ENCODE measurements at places on chromosomes 7 and 10.
A peak's percentile ranks its signal among the peaks of the same experiment; 100 is the strongest.

GRCh38 chr7:25255611-25256332, 27.5 kb upstream of the NPVF start:
- no peak for DNase-seq

DNA sequence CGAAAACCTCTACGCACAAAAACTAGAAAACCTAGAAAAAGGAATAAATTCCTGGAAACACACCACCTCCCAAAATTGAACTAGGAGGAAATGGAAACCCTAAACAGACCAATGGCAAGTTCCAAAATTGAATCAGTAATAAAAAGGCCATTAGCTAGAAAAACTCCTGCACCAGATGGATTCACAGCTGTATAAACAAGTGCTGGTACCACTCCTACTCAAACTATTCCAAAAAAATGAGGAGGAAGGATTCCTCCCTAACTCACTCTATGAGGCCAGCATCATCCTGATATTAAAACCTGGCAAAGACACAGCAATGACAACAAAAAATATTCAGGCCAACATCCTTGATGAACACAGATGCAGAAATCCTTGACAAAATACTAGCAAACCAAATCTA, 228.2 kb downstream of the CHRM2 start:
- DNase-seq, result no peak

- no peak for DNase-seq
These were observed 131.2 kb downstream of the RALA start for GRCh38 chr7:39754326-39755120.

- no peak for DNase-seq
These were observed 2.3 kb downstream of the SLC29A3 start for GRCh38 chr10:71321386-71321785.

DNA sequence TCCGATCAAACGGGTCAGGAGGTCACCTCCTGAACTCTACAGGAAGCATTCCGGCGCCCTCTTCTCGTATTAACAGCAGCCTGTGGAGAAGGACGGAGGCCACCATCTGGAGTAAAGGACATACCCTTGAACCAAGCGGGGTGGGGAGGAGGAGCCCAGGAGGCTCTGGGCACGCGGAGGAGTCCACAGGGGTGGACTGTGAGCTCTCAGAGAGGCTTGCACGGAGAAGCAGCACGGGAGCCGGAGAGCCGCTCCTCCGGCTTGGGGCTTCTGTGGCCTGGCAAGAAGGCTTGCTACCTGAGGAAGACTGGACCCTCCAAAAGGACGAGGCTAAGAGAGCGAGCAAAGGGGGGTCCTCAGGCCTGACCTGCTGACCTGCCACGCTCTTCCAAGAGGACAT, 77.9 kb downstream of the MAD1L1 start:
- DNase-seq, result no peak

DNA sequence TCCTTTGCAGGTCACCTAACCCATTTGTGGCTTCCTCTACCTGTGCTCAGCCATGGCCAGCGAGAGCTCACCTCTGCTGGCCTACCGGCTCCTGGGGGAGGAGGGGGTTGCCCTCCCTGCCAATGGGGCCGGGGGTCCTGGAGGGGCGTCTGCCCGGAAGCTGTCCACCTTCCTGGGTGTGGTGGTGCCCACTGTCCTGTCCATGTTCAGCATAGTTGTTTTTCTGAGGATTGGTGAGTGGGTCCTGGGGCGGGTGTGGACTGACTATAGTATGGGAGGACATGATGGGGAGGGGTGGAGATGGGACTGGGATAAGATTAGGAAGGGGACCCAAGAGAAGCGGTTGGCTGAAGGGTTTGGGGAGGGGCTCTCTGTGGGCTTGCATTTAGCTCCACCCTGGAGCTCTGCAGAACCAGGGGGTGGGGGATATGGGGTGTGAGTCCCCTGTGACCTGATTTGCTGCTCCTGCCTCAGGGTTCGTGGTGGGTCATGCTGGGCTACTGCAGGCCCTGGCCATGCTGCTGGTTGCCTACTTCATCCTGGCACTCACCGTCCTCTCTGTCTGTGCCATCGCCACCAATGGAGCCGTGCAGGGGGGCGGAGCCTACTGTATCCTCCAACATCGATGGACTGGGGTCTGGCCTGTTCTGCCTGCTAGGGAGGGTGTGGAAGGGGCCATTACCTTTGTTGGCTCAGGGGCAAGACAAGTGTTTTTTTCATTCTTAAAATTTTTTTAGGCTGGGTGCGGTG, 1.8 kb downstream of the SLC12A9 start:
- no peak for DNase-seq

DNA sequence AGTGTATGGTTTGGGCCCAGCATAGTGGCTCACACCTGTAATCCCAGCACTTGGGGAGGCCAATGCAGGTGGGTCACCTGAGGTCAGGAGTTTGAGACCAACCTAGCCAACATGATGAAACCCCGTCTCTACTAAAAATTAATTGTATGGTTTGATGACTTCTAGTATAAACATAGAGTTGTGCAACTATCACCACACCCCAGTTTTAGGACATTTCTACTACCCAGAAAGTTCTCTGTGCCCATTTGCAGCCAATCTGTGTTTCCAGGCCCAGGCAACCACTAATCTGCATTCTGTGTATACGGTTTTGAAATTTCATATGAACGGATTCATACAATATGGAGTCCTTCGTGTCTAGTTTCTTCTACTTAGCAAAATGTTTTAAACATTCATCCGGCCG, 20.0 kb downstream of the CLIP2 start:
- DNase-seq, result no peak

DNA sequence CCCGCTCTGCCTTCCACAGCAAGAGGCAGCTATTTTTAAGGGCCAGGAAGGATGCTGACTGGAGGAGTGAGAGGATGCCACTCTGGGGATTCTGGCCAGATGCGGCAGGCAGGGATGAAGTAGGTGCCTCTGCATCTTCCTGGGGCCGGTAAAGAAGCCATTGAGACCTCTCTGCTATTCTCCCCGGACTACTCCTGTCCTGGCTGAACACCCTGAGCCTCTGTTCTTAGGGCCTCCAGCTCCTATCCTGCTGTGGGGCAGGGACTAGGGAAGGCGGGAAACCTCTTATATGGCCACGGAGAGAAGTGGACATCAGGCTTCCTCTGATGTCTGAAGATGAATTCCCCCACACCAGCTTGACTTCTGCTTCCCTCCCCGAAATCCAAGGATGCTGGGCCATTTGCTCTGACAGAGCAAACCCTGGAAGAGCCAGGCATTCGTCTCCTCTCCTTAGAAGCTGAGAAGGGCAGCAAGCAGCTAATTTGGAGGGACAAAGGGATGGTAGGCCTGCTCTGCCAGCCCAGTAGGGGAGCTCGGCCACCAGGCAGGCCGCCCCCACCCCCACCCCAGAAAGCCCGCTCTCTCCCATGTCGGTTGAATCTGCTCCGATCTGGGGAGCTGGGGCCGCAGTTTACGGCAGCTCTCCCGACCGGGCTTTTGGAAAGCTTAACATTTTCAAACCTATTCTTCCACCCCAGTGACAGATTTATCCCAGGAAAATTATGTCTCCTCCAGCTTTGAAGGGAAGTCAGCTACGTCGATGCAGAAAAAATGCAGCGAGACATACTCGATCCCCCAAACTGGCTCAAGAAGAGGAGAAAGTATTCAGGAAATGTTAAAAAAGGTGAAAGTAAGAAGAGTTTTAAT, 2.8 kb downstream of the FGF8 start:
- DNase-seq, result no peak

- no peak for DNase-seq
These were observed 115.8 kb upstream of the CTBP2 start for GRCh38 chr10:125276133-125276532.

GRCh38 chr7:30278849-30279652, 5.3 kb upstream of the ZNRF2 start:
- peak; percentile 24 for DNase-seq

DNA sequence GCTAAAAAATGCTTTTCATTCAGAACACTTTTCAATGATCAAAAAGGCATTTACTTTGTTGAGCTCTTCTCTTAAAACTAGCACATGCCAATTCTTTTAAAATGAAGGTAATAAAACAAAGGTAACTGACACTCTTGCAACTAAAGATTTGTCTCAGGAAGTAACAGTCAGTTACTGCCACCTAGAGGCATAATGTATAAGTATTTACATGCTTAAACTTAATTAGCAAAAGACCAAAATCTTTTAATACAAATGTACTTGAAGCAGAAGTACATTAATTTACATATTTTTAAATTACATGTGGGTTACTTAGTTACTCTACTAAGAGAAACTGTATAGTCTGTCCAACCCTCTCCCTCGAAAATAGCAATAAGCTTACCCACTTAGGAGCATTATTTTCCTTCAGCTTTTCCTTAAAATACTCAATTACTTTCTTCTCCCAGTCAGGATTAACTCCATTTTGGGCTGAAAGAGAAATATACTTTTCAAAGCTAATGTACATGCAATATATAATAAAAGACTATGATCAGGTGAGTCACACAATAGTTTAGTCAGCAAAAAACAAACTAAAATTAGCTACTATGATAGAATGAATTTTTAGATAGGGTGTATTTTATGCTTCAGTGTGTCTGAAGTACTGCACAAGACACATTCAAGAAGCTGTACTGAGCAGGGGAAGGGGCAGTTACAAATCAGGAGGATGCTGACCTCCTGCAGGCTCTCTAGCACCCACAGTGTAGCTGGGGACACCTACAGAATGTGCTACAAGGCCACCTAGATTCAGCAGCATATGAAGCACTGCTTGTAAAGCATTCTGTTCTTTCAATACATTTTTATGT, 13.0 kb downstream of the MCMBP start:
- peak; percentile 75 for DNase-seq

DNA sequence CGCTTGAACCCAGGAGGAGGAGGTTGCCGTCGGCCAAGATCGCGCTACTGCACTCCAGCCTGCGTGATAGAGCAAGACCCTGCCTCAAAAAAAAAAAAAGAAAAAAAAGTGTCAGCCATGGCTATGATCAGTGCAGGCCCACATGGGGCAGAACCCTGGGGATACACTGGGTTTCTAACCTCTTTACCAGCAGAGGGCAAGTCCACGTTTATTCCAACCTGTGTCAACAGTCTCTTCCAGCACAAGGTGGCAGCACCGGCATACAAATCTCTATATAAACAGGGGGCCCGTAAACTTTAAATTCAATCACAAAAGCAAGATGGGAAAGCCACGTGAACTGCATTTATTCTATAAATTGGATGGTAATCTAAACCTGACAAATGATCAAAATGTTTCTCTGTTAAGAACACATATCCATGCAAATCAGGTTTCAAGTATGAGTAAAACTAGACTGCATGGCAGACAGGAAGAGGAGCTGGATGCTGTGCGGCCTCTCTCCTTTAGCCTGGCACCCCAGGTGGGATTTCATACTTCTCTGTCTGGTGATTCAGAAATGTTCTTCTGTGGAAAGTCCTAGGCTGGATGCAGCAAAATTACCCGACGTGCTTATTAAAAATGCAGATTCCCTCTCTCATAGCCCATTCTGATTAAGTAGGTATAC, 60.0 kb upstream of the STEAP1B start:
- DNase-seq, result peak; percentile 95

DNA sequence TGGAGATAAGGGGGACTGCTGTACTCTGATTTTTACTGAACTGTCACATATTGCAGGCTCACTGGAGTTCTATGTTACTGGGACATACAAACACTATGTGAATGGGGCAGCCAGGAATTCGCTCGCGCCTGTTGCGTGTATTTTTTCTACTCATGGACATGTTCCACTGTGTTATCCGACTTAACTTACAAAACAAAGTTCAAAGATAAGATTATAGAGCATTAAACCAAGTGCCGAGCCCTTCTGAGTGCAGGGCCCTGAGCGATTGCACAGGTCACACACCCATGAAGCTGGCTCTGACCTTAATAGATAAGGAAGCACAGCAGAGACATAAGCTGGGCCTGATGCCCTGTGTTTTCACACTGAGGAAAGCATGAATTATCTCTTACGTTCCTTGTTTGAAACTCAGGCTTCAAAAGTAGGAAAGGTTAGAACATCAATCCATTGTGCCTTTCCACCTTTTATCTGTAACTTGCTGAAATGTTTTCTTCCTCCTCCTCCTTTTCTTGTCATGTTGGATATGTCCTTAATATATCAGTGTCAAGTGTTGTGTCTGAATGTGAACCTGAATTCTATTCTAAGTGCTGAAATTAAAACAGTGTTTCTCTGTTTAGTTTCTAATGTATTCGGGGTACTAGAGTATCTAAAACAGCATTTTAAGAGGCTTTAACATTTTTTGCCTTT, 273.8 kb downstream of the AUTS2 start:
- no peak for DNase-seq

GRCh38 chr7:96596120-96596826, 113.4 kb downstream of the SEM1 start:
- peak; percentile 1 for DNase-seq

DNA sequence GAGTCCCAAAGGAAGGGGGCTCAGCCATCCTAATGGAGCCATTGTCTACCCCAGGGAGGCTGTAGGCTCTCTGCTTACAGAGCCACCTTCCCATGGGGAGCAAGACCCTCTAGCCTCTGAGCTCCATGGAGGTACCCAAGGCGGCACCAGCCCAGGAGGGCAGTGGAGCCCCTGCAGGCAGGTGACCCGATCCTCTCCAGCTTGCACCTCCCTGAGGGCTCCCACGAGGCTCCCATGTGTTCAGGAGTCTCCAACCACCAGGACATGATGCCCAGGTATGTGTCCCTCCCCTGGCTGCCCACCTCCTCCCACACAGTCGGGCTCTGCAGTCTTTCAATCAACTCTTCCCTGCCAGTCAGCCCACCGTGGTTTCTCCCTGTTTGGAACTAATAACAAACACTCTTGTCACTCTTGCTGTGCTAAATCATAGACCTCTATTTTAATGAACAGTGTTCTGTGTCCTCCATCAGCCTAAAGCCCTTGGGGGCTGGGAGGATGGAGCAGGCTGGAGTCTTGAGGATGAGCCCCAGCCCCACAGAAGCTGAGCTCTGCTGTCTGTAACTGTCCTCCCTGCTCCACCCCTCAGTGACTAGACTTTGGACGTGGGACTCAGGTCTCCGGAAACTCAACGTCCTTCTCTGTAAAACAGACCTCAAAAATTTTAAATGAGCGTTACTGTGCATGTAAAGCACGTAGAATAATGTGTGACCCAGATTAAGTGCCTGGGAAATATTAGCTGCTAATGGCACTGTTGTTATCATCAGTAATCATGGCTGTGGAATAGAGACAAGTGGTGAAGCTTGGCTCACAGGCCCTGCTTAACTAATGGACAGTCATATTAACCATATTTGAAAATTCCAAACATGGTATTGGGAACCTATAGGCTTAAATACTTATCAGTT, 298.9 kb downstream of the WDR37 start:
- DNase-seq, result no peak

DNA sequence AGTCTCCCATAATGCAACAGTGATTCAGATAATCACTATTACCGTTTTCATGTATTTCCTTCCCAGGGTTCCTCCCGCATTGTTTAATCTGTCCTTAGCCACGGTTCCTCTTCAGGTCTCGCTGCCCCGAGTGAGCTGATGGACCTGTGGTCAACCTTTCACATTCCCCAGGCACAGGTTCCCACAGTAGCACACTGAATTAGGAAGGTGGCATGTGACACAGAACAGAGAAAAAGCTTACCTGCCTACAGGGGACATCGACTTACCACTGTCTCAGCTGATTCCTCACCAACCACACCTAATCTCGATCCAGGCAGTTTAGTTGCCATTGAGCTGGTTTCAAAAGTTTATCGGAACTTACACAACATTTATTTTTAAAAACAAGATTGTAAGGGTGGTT, 72.2 kb downstream of the MTURN start:
- DNase-seq, result no peak

All from Kasumi-1 (cell line).